Stimulated activated CD4-positive, alpha-beta T cell treated with anti-CD3 and anti-CD28 coated beads, Interleukin-4, amount 100 ng/mL, for 4 hours (primary cell): ENCODE measurements at places on chromosomes 7 and 10.
A peak's percentile ranks its signal among the peaks of the same experiment; 100 is the strongest.

DNA sequence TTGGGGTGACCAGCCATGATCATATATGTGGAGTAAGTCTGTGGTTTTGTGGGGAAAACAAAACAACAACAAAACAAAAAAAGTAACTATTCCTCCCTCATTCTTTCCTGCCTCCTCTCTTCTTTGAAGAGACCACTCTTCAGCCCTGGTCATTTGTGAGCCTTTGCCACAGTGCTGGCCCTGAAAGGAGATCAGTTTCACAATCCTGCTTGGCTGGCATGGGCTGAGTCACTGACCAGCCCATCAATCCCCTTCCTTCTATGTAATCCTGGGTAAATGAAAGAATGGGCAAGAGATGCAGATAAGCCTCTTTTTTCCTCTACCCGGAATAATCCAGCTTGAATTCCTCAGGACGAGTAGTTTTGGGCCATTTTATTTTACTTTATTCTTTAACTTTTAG, 13.6 kb downstream of the CSTF2T start:
- DNase-seq, result no peak

- DNase-seq, result no peak
Observed at GRCh38 chr10:117198088-117198487, 799 bp downstream of the KCNK18 start.

DNA sequence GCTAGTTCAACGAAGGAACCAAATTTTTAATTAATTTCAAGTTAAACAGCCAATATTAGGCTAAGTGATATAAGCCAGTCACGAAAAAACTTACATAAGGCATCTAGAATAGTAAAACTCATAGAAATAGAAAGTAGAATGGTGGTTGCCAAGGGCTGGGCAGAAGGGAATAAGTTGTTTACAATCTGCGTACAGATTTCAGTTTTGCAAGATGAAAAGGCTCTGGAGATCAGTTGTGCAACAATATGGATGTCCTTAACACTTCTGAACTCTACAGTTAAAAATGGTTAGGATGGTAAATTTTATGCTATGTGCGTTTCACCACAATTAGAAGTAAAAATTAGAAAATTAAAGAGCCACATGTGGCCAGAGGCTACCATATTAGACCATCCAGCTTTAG, 13.3 kb downstream of the SCRN1 start:
- DNase-seq, result no peak

GRCh38 chr7:114622221-114622620, 207.6 kb downstream of the FOXP2 start:
- no peak for DNase-seq

- DNase-seq, result no peak
Observed at GRCh38 chr10:121078672-121079102, 227.5 kb downstream of the WDR11 start.

DNA sequence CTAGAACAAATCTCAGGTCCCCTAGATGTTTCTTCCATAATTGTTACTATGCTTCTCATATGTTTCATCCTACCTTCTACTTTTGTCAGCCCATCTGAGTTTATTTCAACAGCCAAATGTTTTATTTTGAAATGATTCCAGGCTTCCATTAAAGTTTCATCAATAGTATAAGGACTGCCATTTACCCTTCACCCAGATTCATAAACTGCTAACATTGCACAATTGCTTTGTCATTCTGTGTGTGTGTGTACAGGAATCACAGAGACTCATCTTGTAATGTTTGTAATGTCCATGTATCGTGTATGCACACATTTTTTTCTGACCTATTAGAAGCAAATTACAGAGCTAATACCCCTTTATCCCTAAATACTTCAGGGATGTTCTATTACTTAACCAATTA, 25.5 kb downstream of the MMRN2 start:
- no peak for DNase-seq

GRCh38 chr7:84154991-84155781, 39.4 kb downstream of the SEMA3A start:
- no peak for DNase-seq

DNA sequence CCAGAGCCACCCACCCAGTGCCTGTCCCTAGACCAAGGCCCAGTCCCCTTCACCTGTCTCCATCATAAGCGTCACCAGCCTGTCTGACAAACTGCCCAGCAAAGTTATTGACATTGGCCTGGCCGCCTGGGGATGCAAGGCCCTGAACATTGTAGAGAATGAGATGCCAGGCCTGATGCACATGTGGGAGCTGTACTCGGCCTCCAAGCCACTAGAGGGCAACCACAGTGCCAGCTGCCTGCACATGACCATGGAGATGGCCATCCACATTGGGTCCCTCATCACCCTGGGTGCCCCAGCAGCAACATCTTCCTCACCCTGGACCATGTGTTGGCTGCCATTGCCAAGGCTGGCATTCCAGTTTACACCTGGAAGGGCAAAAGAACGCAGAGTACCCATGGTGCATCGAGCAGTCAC, 63.7 kb upstream of the ANTXRL start:
- peak; percentile 12 for DNase-seq

DNA sequence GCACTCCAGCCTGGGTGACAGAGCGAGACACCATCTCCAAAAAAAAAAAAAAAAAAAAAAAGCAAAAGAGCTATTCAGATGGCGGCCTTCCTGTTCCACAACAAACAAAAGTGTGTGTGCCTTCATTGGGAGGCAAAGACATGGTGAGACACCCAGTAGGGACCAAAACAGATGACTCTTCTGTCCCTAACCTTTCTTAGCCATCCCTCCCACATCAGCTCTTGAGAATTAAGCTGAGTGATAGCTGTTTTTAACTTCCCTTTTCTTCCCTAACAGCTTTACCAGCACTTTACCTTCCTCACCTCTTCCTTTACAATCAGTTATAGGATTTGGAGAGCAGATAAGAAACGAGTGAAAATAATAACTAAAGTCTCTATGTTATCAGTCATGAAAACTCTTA, 48.2 kb downstream of the ARMH3 start:
- no peak for DNase-seq

DNA sequence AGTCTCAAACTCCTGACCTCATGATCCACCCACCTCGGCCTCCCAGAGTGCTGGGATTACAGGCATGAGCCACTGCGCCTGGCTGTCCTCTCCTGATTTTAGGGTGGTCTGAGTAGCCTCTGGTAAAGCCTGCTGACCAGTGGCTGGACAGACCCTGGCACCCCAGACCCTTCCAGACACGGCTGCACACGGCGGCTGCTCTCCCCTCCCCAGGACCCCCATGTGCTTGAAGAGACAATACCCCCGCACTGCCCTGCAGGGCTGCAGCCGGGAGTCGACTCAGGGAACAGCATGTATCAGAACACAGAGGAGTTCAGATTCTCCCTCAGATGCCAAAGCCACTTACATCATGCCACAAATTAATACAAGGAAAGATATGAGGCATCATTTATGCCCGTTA, 58.3 kb upstream of the CFAP46 start:
- no peak for DNase-seq

GRCh38 chr10:127755753-127756152, 18.8 kb downstream of the FOXI2 start:
- DNase-seq, result no peak

GRCh38 chr7:80681272-80681885, 42.9 kb downstream of the CD36 start:
- DNase-seq, result no peak

DNA sequence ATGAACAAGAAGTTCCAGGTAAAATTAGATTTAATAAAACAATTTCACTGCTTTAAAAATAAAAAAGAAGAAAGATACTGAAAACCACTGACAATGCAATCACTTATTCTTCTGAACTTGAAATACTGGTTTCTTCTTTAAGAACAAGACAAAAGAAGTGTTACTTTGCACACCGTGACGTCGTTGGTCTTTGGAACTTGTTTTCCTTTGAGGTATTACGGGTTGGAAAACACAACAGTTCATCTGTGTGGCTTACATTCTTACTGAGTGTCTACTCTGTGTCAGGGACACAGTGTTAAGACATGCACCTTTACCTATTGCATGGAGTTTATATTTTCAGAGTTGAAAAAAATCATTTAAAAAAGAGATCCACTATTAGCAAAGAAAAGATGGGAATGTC, 41.3 kb upstream of the UCN3 start:
- DNase-seq, result no peak

DNA sequence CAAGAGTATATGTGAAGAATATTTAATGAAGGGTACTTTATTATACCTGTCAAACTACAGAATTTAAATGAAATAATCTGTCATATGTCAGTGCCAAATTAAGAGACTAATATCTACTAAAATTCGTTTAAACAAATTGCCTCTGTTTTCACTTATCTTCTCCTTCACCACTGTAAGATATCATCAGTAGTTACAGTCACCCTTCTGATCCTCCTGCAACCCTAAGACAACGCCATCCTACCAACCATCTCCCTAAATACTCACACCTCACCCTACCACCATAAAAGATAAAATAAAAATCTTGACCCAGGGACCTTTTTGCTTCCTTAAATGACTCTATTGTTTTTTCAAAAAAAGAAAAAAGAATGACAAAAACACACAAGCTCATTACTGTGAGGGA, 20.8 kb downstream of the EZH2 start:
- no peak for DNase-seq

DNA sequence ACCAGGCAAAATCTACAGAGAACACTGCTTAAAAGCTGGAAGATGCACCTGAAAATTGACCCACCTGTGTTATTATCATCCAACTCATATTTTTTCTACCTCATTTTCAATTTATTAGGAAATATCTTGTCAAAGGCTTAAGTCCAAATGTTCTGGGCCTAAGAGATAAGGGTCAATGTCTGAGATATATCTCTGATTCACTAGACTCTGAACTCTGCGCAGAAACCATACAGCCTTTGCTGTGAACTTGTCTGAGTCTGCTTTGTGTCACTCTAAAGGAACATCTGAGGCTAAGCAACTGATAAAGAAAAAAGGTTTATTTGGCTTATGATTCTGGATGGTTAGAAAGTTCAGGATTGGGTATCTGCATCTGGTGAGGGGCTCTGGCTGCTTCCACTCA, 3.7 kb downstream of the PON1 start:
- no peak for DNase-seq

DNA sequence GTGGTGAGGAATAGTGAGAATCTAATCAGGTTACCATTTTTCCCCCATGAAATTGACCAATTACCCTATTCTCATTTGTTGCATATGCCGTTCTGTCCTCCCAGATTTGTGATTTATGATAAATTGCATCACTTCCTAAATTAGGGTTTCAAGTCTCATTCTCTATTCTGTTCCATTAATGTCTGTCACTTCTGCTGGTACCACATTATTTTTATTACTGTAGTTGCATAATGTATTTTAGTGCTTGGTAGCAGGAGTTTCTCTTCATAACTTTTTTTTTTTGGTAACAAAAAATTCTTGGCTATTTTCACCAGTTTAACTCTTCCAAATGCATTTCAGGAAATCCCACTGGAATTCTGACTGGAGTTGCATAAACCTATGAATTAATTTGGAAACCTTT, 44.0 kb upstream of the FAM133B start:
- DNase-seq, result no peak
